Progenitor cell of endocrine pancreas (in vitro differentiated cells): ENCODE measurements at places on chromosomes 3 and 15. TPM values are rescaled to one million over a fixed set of nuclear protein-coding genes. Genes with fewer than 3 reads are reported as not detected.
A peak's percentile ranks its signal among the peaks of the same experiment; 100 is the strongest.

The RPP25 gene
- 0.74 and 1.1 TPM in 2 replicates for total RNA-seq

The SEMA4B gene
- total RNA-seq, result 36.4 and 41.9 TPM in 2 replicates

The FEZF2 gene
- not detected in 2 replicates for total RNA-seq

DNA sequence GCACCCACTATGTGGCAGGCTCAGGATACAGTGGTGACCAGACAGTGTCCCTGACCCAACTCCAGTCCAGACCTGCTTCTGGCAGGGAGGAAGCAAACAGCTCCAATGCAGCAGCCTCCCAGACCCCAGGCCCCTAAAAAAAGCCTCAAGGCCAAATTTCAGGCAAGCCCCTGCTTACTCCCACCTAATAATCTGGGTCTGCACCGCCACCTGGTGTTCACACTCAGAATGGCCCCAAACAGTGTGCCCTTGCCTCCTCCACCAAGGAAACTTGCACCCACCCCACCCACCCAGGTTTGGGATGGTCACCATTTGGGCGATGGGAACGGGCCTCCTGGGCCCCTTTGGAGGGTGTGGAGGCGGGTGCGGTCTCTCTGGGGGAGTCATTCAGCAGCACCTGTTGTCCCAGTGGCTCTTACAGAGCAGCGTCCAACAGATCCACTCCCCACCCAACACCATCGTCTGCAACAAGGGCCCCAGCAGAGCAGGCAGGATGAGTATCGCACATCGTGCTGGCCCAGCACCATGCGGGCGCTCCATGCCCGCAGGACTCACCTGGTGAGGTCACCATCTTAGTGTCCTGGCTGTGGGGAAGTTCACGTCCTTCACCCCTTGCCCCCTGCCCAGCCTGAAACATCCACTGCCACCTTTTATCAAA, 17.3 kb downstream of the C3orf18 start:
- H3K4me3 ChIP-seq, result no peak overlapping the region
- no peaks in the 10 kb centered on the region for H3K36me3 ChIP-seq
- H3K27me3 ChIP-seq, result peaks cover 15% of the 10 kb centered on the region
- DNase-seq, result peak; percentile 68
- peak overlapping the region; percentile 64 for H3K27ac ChIP-seq

DNA sequence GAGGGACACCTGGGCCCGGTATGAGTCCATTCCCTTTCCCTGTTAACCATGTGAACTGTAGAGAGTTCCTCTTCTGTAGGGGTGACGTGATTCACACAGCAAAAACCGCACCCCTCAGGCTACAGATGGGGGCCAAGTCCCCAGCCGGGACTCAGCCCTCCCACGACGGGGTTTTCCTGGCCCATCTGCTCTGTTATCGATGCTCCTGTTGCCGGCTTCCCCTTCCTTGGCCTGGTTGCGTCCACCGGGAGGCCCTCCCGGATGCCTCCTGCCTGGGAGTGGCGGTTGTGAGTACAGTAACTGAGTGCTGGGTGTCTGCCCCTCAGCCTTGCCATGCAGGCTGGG, 817 bp upstream of the PLXNA1 start:
- peaks cover 15% of the 10 kb centered on the region for H3K4me1 ChIP-seq
- peaks cover 23% of the 10 kb centered on the region for H3K27me3 ChIP-seq
- H3K36me3 ChIP-seq, result no peaks in the 10 kb centered on the region
- peak overlapping the region; percentile 67 for H3K27ac ChIP-seq
- H3K4me3 ChIP-seq, result peak overlapping the region; percentile 62
- DNase-seq, result no peak

- DNase-seq, result no peak
- peaks cover 16% of the 10 kb centered on the region for H3K27me3 ChIP-seq
- H3K36me3 ChIP-seq, result no peaks in the 10 kb centered on the region
- H3K4me3 ChIP-seq, result no peak overlapping the region
- no peak overlapping the region for H3K27ac ChIP-seq
Observed at GRCh38 chr15:96728591-96728990, 398.1 kb downstream of the NR2F2 start.
